ENCODE measurements at places on chromosomes 4 and X. TPM values are rescaled to one million over a fixed set of nuclear protein-coding genes. Genes with fewer than 3 reads are reported as not detected.

Gene PHEX
- 0.14 TPM for total RNA-seq

Gene FRG1
- total RNA-seq = 11.5 TPM

Gene C4orf36
- not detected for total RNA-seq

Gene MAOA
- total RNA-seq = 94.2 TPM

Gene LRIT3
- 0.08 TPM for total RNA-seq
